Ovary (tissue), 10 donors: ENCODE measurements at places on chromosomes 2 and 18. TPM values are rescaled to one million over a fixed set of nuclear protein-coding genes. Genes with fewer than 3 reads are reported as not detected.

- DNase-seq, result no peak
These were observed 46.4 kb upstream of the CYP1B1 start for GRCh38 chr2:38122344-38122743.

The OTX1 gene
- not detected for total RNA-seq

DNA sequence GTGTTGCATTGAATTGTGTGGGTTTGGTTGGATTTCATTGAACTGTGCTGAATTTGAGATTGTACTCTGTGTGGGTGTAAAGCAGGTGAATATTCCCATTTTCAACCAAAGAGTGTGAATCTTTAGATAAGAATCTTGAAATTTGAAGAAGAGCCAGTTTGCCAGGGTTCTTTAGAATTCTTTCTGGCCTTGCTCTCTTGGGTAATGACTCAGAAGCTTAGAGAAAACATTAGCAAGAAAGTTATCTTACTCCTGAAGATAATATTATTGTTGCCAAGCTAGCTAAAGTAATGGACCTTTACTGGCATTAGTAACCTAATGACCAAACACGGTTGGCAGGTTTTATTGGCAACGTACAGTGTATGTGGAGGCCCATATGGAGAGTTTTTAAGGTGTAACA lies 46.4 kb upstream of the SIX3 start:
- DNase-seq, result no peak

The ONECUT2 gene
- 0.30 TPM for total RNA-seq

GRCh38 chr2:119483896-119484718 lies 40.2 kb downstream of the SCTR start:
- peak; percentile 4 for DNase-seq

DNA sequence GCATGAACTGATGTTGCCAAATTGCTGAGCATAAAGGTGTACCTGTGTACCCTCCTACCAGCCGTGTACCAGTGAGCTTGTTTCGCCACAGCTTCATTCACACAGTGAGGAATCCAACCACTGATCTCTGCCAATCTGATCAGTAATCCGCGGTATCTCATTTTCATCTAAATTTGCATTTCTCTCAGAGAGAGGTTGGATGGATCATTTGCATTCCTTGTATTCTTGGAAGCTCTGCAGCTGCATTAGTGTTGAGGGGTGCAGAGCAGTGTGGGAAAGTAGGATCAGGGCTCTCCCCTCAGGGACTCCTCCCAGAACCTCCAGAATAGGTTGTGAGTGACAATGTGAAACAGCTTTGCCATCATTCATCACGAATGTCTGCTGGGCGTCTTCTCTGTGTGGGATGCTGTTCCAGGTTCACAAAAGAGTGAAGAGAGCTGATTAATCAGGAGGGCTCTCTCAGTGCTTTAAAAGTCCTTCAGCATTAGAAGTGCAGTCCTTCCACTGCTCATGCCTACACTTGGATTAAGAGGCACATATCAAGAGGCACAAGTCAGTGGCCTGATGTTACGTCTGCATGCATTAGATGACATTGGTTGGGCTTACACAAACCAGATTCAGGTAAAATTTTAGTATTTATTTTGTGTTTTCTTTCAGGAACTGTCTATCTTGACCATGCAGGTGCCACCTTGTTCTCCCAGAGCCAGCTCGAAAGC lies 7.5 kb downstream of the MOCOS start:
- no peak for DNase-seq

DNA sequence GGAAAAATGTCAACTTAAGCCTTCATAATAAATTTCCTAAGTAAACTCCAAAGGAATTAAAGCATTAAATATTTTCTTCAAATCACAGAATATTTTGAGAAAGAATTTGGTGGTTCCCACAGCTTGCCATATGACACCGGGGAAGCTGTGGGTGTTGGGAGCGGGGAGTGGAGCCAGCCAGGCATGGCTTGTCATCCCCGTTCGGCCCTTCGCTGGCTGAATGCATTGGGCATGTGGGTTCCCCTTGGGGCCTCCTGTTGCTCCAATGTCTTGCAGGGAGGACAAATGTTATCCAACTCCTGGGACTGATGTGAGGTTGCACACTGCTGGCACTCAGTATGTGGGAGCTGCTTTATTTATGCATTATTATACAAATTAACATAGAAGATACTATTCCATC lies 18.6 kb downstream of the NGEF start:
- no peak for DNase-seq

The ZSWIM2 gene
- total RNA-seq, result not detected

DNA sequence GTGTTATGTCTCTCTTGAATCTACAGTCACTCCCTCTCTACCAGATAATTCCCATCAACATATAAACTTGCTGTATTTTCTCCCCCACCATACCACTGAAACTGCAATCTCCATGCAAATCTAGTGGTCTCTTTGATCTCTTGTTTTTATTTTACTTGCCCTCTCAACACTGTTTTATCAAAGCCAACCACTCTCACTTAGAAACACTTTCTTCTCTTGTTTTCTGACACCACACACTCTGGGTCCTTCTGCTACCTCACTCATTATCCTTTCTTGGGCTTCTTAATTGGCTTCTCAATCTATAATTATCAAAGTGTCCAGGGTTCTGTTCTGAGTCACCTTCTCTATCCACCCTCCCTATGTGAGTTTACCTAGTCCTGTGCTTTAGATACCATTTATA lies 2.0 kb upstream of the MCFD2 start:
- DNase-seq, result no peak

DNA sequence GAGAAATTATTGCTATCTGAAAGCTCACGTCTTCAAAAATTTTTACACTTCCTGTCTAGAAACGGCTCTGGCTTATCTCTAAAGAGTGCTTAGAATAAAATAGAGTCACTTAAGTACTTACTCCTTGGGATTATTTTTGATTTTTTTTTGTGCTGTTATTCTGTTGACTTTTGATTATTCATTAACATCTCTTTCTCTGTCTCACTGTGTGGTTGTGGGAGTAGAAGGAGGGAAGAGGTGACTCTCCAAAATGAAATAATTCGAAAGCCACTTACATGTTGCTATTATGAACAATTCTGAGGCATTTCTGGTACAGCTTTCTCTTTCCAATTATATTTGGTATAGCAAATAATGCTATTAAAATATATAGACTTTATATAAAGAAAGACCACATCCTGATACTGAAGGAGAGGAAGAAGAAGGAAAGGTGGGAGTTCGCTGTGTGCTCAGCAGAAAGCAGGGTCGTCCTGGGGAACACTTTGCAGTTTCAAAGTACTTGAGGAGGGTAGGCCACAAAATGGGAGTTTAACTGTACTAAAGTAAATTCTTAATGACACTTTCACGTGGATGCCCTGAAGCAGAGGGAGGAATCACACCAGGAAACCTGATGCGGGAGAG lies 9.6 kb upstream of the MMADHC start:
- no peak for DNase-seq

- DNase-seq, result no peak
These were observed 105.7 kb downstream of the LRRC30 start for GRCh38 chr18:7336623-7337022.

The AMER3 gene
- not detected for total RNA-seq

The GPR45 gene
- total RNA-seq, result not detected

DNA sequence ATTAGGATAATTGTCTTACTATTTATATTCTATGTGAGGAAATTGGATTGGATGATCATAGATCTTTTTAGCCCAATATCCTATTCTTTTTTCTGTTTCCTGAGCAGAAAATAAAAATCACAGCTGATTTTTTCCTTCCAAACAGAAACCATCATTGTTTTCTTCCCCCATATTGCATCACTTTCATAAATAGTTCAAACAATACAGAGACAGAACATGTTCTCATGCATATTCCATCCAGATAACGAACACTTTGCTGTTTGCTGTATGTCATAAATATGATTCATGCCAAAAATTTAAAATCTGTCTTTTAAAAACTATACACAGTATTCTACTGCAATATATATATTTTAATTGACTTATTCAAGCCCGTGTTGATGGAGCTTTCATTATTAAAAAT lies 22.0 kb upstream of the RALBP1 start:
- no peak for DNase-seq

The BMP10 gene
- not detected for total RNA-seq

DNA sequence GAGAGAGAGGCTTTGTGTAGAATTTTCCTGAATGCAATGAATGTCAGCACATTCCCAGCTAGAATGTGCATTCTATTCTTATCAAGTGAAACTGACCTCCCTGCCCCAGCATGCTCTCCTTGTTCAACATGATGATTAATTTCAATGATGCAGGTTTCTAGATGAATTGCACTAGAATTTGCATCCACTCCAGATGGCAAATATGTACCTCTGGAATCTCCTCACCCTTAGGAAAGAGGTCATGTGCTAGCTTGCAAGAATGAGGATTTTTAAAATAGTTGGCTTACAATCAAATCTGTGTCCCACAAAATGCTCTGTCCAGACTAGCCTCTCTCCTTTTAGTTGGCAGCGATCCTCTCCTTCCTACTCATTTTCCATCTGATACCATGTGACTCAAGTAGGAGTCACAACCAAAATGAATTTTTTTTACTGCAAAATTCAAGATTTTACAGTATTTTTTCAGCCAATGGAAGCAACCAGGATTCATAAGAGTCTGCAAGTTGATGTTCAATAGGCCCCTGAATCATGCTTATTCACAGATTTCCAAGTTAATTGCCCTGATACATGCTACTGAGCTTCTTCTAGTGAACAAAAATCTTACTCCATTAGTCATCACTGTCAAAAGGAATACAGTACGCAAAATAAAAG lies 21.0 kb upstream of the STAT4 start:
- no peak for DNase-seq

- DNase-seq, result peak; percentile 90
These were observed at the start of the genes CCDC148 and PKP4 for GRCh38 chr2:158456309-158457066. TSS of gene CCDC148 (minus strand) at chr2:158456753. CDS start at chr2:158456439, 314 bp downstream. TSS of gene PKP4 (plus strand) at chr2:158456952. CDS start at chr2:158533185, 76,233 bp downstream.

DNA sequence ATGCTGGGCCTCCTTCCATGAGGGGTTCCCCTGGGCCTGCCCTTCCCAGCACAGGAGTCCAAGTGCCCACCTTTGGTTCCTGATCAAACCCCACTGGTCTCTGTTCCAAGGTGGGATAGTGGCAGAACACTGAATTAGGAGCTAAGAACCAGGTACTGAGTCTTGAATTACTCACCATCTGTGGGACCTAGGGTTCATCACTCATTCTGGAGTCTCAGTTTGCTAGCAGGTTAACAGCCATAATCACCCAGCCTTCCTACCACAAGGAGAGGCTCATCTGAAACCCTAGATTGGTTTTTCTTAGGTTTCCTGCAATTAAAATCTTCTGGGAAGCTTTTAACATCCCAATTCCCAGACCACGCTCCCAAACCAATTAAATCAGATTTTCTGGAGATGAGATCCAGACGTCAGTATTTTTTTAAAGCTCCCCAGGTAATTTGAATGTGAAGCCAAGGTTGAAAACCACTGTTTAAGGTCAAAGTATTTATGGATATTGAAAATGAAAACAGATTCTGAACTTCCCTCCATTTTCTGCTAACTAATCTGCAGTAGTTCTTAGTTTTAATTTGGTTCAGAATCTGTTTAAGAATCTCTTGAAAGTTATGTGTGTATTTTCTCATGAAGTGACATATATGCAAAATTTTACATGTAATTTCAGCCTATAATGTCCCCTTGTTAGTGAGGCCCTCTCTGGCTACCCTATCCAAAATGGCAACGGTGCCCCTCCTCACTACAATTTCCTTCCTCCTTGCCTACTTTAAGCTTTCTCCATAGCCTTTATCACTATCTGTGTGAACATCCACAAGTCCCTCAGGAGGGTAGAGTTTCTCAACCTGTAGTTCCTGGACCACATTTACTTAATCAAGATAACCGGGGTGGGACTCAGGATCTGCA lies 166.5 kb upstream of the CXCR4 start:
- no peak for DNase-seq

The GPD2 gene
- total RNA-seq, result 22.4 TPM

The WDCP gene
- 13.7 TPM for total RNA-seq

- DNase-seq, result no peak
These were observed at the start of gene EMX1 for GRCh38 chr2:72917138-72917876. TSS of gene EMX1 (plus strand) at chr2:72917519. CDS start at chr2:72917853, 334 bp downstream.

The ZNF892 gene
- 5.8 TPM for total RNA-seq

- DNase-seq, result peak; percentile 96
These were observed 110.8 kb upstream of the OTOS start for GRCh38 chr2:240250985-240251847.

The SIX3 gene
- not detected for total RNA-seq

The CD8B2 gene
- not detected for total RNA-seq

GRCh38 chr2:173386738-173387065 lies 32.0 kb downstream of the CDCA7 start:
- DNase-seq, result no peak

DNA sequence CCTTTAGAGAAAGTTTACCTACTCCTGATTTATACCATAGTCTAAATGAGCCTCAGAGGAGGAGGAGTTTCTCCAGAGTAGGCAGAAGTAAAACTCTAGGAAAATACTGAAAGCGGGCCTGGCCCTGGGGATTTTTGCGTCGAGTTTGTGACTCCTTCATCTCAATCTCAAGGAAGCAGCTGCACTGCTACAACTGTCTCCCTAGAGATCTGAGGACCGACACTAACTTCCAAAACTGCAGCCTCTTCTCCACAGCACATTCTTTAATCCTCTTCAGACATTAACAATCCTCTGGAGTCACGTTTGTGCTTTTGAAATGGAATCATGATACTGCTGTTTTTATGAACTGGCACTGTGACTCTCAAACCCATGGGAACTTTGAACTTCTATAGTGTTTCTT lies 281.4 kb downstream of the KCNS3 start:
- DNase-seq, result no peak

DNA sequence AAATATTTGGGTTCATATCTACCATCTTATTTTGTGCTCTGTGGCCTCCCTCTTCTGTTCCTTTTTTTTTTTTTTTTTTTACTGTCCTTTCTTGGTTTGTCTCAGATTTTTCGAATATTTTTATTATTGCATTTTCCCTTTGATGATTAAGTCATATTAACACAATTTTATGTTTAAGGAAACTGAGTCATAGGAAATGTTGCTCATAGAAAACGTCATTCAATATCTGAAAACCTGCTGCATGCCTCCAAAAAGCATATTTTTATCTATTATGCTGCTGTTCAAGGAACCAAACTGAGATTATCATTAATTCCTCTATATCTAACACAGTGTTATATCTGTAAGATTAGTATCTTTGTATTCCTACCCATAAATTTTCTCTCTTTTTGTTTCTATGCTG lies 614.3 kb upstream of the SLC8A1 start:
- no peak for DNase-seq

- DNase-seq, result no peak
These were observed 18.9 kb downstream of the TTR start for GRCh38 chr18:31610286-31611205.

GRCh38 chr2:36919041-36919837 lies 47.1 kb downstream of the STRN start:
- DNase-seq, result no peak

DNA sequence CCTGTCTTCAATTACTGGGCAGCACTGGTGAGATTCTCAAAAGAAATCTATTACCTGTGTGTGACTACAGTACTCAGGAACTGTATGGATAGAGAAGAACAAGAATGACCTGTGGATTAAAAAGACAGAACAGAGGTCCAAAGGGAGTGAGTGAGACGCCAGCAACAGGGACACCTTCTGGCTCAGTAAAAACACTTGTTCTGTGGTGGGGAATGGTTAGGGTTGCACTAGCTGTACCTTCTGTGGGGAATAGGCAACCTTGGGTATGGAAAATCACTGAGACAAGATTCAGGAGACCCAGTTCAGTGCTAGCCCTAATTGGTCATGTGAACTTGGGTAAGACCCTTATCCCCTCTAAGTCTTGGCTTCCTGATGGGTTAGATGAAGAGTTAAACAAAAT lies 986.0 kb downstream of the TSN start:
- no peak for DNase-seq

- no peak for DNase-seq
These were observed 286.0 kb downstream of the LPIN1 start for GRCh38 chr2:12032398-12032797.

- no peak for DNase-seq
These were observed 114.8 kb upstream of the PTPRM start for GRCh38 chr18:7452331-7452730.

The LOXL3 gene
- 5.8 TPM for total RNA-seq
